ENCODE measurements at places on chromosomes 7 and 10. TPM values are rescaled to one million over a fixed set of nuclear protein-coding genes. Genes with fewer than 3 reads are reported as not detected.

DNA sequence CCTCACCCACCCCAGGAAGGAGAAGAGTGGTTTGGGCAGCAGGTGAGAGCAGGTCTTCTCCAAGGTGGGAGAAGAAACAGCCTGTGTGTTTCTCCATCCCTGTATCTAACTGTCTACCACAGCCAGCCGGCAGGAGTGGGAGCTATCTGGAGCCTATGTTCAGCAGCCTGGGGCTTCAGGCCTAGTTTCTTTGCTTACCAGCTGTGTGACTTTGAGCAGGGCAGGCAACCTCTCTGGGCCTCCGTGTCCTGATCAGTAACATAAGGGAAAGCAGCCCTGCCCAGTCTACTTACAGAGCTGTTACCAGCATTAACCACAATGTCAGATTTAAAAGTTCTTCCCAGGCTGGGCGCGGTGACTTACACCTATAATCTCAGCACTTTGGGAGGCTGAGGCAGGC, 450.7 kb upstream of the ZMIZ1 start:
- DNase-seq, result no peak

DNA sequence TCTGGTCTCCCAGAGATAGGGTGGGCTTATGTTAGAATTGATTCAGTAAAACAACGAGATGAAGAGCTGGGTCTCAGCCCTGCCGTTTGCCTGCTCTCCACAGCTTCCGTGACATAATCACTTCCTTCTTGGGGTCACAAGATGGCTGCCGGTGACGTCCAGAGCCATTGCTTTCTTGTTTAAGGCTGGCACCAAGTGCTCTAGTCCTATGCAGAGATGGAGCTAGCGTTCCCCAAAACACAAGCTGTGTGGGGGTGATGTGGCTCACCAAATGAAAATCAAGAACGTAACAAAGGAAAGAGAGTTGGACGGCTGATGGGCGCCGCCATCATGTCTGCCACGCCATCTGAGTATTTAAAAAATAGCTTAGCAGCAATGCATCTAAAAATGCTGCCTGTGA, 296.1 kb downstream of the CAMK1D start:
- no peak for DNase-seq

DNA sequence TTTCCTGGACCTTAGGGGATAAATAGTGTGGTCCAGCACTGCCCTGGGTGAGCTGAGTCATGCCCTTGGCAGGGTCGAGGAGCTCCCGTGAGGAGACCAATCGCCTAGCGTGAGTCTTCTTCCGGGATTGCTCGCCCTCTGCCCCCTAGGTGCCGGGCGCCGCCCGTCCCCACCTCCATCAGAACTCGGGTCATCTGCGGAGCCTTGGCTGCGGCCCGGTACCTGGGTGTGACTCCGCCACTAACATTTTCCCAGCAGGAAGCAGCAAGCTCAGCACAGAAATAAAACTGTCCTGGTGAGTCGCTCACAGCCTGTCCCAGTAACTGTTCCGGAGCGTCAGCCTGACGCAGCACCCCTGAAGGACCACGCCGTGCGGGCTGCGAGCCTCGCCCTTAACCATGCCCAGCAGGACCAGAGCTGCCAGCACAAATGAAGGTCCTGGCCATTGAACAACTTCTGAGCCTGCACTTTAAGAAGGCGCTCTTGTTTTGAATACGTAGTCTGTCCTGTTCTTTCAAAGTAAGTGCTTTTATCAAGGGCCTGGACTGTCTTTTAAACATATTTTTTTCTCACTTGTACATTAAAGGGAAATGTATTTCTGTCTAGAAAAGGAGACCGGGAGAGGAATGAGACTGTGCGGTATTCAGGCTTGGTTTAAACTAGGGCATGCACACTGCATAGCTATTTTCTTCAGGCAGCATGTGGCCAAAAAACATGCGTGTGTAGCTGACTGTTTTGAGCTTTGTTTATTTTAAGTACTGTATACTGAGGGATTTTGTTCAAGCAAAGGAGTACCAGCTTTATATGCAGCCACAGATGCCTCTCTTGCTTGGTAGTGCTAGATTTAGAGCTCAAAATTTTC, 136.7 kb downstream of the HECW1 start:
- DNase-seq, result peak; percentile 62

GRCh38 chr7:101899616-101900015, 82.2 kb downstream of the CUX1 start:
- DNase-seq, result no peak

- DNase-seq, result no peak
Observed at GRCh38 chr7:104894726-104895521, 119.1 kb upstream of the KMT2E start.

- no peak for DNase-seq
Observed at GRCh38 chr7:129317450-129317849, 92.6 kb downstream of the AHCYL2 start.

DNA sequence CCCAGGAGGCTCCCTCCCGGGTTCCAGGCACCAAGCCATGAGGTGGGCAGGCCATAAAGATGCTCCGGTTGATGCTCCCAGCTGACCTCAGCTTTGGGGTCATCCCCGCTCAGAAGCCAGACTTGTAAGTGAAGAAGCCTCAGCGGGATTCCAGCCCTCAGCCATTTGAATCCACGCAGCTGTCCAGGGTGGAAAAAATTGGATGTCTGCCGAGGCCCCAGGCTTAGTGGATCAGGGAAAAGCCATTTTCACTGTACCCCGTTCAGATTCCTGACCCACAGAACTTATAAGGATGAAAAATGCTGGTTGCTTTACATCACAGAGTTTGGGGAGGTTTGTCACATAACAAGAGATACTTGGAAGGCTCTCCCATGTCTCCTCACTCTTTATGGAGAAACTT, 49.2 kb upstream of the CPN1 start:
- no peak for DNase-seq

GRCh38 chr10:47332946-47333345, 10.7 kb downstream of the GDF2 start:
- DNase-seq, result no peak

DNA sequence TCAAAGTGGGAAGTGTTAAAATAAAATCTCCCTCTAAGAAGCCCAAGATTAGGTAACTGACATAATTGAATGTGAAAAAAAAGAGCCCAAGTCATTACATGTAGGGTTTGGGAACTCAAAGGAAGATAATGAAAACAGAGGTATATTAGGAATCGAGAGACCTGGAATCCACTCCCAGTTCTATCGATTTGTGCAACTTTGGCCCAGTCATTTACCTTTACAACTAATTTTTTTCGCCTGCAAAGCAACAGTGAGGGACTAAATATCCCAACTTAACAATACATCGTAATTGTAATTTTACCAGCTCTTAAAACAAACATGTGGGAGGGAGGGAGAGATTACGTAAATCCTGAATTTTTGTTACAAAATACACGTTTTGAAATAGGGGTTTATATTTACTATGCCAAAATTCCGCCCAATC, 1.4 kb downstream of the MINDY3 start:
- DNase-seq, result no peak

The CHST3 gene
- 16.2 TPM for total RNA-seq

The CALHM3 gene
- not detected for total RNA-seq

The NUB1 gene
- 38.2 TPM for total RNA-seq
